ENCODE measurements at places on chromosomes 4 and X.

DNA sequence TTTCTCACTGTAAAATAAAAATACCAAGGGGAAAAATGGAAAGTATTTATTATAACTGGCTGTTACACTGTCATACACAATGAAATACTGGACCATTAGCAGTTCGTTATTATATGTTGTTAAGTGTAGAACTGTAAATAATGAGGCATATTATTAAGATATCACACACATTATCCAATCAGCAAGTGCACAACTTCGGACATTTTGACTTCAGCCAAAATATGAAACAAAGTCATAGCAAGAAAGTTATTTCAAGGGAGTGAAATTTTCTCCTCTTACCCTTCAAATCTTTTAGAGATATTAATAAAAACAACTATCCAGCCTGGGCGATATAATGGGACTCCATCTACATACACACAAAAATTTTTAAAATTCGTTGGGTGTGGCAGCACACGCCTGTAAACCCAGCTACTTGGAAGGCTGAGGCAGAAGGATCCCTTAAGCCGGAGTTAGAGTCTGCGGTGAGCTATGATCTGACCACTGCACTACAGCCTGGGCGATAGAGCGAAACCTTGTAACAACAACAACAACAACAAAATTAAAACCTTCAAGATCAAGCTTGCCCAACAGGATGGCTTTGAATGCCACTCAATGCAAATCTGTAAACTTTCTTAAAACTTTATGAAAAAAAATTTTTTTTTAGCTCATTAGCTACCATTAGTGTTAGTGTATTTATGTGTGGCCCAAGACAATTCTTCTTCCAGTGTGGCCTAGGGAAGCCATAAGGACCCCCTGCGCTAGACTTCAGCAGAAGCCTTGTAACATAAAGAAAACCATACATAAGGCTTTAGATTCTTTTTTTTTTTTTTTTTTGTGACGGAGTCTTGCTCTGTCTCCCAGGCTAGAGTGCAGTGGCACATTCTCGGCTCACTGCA is 1.3 kb upstream of the CISD2 start:
- DNase-seq: no peak

DNA sequence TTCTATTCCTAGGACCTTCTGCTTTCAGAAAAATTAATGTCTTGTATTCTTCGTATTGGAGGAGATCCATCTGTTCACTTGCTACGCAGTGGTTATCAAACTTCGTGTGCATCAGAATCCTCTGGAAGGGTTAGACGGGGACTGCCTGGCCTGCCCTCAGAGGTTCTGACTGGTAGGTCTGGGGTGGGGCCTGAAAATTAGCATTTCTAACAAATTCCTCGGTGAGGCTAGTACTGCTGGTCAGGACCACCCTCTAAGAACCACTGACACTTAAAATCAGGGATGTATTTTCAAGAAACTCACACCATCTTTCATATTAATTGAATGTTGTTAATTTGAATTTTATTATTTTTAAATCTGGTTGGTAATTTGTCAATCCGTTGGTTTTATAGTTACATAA is 63.0 kb downstream of the MAPK10 start:
- no peak for DNase-seq

- no peak for DNase-seq
These were observed 1409.9 kb upstream of the PCDH7 start for GRCh38 chr4:29310252-29310651.

GRCh38 chrX:135707880-135708279 is 5.6 kb upstream of the CT45A1 start:
- DNase-seq: no peak

DNA sequence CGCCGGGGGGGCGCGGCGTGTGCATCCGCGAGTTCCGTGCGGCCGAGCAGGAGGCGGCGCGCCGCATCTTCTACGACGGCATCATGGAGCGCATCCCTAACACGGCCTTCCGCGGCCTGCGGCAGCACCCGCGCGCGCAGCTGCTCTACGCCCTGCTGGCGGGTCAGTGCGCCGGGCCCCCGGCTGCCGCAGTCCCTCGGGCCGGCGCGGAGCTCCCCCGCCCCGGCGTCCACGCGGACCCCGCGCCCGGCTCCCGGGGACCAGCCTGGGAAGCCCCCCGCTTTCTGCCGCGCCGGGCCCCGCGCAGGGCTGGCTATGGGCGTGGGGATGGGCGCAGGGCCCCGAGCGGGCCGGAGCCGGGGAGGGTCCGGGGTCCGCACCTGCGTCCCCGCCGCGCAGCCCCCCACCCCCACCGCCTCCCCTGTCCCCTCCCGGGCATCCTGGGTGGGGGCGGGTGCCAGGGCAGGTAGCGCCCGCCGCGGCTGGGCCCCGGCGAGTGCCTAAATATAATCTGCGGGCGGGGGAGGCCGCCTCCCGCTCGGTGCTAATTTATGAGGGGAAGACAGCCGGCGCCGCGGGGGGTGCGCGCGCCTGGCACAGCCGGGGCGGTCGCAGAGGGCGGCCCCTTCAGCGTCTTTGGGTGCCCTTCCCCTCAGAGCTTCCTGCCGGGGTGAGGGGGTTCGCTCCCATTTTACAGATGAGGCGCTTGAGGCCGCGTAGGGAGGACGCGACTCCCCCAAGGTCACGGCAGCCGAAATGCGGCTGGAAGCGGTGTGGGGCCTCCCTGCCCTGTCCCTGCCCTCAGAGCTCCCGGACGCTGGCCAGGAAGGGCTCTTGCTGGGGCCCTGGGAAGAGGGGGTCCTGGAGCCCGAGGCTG is 837 bp downstream of the NAT8L start:
- DNase-seq: no peak

DNA sequence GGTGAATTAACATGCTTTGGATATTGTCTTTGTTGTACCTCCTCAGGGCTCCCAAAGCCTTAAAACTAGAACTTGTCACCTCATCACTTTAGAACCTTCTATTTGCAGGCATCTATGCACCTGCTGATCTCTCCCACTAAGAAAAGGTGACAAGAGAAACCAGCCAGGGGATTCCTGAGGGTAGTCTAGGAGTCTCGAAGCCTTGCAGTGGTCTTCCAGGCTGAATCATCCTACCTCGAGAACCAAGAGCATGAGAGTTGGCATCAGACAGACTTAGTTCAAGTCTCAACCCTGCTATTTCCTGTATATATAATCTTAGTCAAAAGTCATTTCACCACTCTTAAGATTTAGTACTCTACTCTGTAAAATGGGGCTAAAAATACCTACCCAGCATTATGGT is 29.6 kb downstream of the RTL5 start:
- no peak for DNase-seq

DNA sequence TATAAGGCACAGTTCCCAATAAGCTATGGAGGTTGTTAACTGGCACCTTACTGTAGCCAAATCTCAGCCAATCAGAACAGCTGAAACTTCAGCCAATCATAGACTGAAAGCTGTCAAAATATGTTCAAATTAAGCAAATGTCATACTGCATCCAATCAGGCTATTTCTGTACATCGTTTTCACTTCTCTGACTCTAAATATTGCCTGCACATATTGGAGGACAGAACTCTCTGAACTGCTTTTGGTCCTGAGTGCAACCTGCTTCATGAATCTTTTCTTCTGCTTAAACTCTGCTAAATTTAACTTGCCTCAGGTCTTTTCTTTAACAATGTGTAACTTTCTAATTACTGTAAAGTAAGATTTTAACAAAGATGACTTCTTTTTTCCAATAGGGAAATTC is 1198.9 kb upstream of the PCDH7 start:
- DNase-seq: no peak

DNA sequence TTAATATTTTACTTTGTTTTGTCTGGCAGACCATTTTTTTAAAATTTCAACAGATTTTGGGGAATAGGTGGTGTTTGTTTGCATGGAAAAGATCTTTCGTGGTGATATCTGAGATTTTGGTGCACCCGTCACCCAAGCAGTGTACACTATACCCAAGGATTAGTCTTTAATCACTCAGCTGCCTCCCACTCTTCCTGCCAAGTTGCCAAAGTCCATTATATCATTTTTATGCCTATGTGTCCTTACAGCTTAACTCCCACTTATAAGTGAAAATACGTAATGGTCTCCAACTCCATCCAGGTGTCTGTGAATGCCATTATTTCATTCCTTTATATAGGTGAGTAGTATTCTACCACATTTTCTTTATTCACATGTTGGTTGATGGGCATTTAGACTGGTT is 281.7 kb upstream of the GK2 start:
- no peak for DNase-seq

All from midbrain (tissue), 1 donor.